Umbilical cord (tissue), 2 donors: ENCODE measurements at places on chromosomes 11 and 22.
A peak's percentile ranks its signal among the peaks of the same experiment; 100 is the strongest.

DNA sequence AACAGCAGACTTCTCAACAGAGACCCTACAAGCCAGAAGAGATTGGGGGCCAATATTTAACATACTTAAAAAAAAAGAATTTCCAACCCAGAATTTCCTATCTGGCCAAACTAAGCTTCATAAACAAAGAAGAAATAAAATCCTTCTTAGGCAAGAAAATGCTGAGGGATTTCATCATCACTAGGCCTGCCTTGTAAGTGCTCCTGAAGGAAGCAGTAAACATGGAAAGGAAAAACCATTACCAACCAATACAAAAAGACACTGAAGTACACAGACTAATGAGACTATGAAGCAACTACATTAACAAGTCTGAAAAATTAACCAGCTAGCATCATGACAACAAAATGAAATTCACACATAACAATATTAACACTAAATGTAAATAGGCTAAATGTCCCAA lies 947.9 kb upstream of the CHORDC1 start:
- no peak for DNase-seq

- DNase-seq = no peak
Measured at GRCh38 chr22:38451864-38452263, 3.1 kb downstream of the KCNJ4 start.

- no peak for DNase-seq
Measured at GRCh38 chr11:30991376-30991775, 378.2 kb downstream of the DCDC1 start.

DNA sequence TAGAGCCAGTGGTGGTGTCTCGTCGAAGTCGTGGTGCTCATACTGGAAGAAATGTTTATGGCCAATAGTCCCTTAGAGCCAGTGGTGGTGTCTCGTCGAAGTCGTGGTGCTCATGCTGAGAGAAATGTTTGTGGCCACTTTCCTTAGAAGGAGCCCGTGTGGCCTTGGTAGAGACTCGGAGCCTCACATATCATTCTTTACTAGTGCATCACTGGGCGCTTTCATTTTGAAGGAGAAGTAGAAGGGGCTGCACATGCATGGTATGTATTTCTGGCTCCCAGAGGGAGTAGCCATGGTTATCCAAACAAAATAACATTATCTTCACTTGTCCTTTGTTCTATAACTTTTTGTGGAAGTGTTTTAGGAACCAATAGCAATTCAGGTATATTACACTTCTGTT lies 69.5 kb downstream of the JAM3 start:
- DNase-seq = no peak

DNA sequence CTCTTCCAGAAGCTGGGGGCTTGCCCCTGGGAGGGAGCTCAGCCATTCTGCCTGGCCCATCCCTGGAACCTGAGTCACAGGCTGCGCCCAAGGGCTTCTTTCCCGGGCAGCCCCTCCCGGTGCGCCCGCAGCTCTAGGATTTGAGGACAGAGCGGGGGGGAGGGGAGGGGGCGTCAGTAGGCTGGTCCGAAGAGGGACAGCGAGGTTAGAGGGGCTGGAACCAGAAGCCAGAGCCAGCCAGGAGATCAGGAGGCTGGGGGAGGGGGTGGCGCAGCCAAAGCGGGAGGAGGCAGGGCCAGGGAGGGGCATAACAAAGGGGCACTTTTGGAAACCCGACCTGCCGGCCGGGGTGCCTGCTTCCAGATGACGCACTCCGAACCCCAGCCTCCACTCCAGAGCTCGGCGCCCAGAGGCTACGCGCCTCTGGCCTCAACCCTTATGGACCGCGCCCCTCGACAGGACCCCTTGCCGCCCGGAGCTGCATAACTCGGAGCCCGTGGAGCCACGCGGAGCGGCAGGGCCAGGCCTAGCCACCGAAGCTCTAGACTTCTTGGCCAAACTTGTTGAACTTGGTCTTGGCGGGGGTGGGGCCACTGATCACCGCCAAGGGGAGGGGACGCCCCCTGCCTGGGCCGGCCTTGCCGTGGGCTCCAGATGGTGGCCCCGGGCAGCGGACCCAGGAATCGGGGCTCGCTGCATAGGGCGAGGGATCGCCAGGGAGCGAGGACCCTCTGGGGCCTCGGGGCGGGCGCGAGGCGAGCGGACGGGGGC lies 744 bp downstream of the PACSIN3 start:
- peak; percentile 87 for DNase-seq

DNA sequence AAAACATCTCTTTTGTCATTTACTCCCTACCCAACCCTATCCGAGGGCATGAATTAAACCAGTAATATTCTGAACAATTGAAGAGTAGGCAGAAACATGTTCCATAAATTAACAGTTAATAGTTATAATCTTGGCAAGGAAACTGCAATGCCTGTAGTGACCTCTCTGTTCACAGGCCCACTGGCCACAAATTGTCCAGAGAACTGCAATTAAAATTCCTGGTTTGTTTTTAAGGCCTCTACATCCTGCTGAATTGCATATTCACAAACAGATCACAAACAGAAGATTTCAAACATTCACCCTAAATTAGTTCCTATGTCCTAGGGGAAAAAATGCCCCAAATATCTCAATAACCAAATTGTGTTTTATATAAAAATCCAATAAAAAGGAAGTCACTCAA lies 143.2 kb upstream of the TRPC6 start:
- no peak for DNase-seq

DNA sequence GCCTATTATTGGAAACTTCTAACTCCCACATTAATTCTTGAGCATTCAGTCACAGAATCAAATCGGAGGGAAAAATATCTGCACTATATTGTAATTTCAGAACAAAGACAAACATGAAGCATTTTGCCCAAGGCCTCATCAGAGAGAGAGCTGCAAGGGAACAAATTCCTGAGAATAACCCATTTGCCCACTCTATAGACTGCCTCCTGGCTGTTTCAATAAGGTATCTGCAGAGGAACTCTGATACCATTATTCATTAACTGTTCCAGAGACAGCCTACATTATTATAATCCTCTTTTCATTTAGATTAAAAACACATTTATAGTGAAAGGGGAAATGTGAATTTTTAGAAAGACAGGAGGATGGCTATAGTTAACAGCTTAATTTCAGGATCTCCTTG lies 663.9 kb downstream of the DLG2 start:
- no peak for DNase-seq

GRCh38 chr11:46238967-46239800 lies 38.3 kb upstream of the CREB3L1 start:
- peak; percentile 92 for DNase-seq

- no peak for DNase-seq
Measured at GRCh38 chr11:58433638-58434203, 5.8 kb upstream of the OR5B2 start.

DNA sequence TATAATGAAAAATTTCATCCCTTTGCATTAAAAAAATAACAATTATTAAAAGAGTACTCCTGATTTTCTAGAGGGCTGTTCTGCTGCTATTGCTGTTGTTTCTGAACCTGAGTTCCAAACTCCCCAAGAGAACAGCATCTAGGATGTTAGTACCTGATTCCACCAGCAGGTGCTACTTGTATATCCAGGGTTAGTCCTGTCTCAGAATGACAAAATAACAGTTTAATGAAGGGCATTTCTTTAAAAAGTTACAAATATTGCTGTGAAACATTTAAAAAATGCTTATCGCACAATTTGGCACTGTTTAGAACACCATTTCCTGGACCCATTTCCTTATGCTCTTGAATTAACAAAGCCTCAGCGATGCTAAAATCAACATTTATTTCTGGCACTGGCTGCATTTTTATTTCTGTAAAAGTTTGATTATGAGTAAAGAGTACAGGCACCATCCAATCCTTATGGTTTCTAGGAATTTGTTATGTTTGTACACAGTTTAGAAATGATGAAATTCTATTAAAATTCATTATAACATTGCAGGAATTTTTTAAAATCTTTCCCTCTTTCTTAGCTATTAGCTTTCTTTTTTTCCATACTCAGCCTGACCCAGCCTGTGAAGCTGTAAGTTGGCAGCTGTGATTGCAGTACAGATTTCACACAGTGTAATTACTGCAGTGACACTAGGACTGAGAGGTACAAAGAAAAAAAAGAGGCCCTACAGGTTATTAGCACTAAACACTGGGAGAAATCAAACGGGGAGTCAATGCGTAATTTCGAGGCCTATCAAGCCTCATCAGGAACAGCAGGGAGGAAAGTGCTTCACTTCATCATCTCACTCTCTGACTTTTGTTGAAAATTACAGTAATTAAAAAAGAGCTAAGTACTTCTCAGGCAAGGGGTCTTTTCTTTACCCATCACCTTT lies 208.8 kb downstream of the DCDC1 start:
- DNase-seq = peak; percentile 7

GRCh38 chr22:34851918-34852662 lies 213.9 kb upstream of the ISX start:
- DNase-seq = no peak
